ENCODE measurements at places on chromosomes 11 and 22.

DNA sequence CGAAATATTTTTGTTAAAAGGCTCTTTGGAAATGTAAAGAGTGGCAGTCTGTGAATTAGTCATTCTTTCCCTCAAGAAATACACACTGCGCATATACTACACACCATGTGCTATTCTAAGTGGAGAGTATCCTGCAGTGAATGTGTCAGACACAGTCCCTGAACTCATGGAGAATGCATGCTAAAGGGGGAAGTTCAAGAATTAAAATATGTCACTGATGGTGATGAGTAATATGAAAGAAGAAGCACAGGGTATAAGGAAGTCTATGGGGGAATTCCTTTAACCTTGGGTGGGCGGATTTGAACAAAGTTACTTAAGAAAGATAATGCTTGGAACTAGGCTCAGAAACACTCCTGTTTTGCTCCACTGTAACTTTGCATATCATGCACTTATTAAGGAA, 153.0 kb downstream of the LRRC4C start:
- no peak for DNase-seq

DNA sequence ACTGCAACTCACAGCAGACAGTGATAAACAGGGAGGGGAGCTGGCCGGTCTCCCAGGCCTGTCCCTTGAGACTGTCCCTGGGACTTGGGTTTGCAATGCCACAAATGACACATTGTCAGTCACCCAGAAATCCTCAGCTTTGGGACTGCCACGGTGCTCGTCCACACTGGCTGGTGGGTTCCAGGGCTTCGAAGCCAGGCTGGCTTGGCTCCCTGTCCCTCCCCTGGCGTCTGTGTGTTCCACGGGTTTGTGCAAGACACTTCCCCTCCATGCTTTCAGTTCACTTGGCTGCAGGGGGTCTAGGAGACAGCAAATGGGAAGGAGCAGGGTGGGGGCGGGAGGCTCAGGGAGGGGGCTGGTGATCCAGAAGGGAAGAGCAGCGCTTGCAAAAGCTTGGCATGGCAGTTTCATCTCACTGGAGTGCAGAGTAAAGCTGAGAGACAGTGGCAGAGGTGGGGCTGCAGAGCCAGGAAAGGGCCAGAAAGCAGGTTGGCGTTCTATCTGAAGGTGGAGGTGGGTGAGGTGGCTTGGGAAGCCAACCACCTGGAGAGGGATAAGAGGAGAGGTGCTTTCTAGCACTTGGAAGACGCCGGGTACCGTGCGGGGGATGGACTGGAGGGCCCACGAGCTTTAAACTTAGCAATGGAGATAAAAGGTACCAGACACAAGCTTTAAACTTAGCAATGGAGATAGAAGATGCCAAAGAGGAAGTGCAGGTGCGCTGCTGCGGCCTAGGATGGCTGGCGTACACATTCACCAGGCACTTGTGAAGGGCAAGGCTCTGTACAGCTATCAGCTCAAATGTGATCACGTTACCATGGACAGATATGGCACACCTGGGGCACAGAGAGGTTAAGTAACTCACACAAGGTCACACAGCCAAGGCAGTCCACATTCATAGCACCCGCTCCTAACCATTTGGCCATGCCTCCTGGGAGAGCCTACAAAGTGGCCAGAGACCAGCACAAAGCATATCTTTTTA, 86.4 kb upstream of the SHISAL1 start:
- no peak for DNase-seq

GRCh38 chr11:119537306-119538253, 114.6 kb upstream of the THY1 start:
- no peak for DNase-seq

- DNase-seq = no peak
These were observed 279.4 kb upstream of the PDGFD start for GRCh38 chr11:104443387-104443786.

DNA sequence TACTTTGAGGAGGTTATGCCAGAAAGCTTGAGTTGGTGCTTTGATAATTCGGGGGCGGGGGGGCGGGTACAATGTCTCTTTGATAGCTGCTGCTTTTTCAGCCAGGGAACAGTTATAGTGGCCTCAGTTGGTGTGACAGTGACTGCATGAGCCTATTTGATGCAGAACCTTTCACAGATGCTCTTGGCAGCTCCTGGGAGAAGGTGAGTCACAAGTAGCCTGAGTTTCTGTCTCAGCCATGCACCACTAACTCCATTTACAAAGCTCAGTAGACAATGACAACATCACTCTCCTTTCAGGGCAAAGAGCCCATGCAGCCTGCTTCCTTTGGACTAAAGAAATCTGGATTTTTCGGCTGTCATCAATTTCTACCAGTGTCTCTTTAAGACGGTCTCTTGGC, 42.1 kb upstream of the SEZ6L start:
- DNase-seq = no peak

DNA sequence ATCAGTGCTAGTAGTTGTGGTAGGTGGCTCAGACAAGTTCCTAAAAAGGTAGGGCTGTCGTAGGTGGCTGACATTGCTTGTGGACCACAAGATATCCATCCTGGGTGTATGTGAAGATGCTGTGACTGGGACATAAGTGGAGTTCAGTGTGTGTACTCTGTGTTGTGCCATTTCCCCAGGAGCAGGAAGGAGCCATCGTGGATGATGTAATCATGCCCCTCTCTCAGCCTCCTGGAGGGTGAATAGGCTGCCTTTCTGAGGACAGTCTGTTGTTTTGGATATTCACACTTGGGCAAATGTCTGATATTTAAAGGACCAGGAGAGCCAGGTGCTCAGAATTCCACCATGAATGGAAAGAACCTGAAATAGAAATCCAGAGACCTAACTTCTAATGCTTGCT, 2.7 kb downstream of the HEPHL1 start:
- DNase-seq = no peak
